ENCODE measurements at places on chromosomes 6 and 20. TPM values are rescaled to one million over a fixed set of nuclear protein-coding genes. Genes with fewer than 3 reads are reported as not detected.

PPP1R3G gene
- 2.6 TPM for total RNA-seq

ZNF311 gene
- 2.3 TPM for total RNA-seq

RHAG gene
- 0.35 TPM for total RNA-seq

THEMIS gene
- not detected for total RNA-seq

DNA sequence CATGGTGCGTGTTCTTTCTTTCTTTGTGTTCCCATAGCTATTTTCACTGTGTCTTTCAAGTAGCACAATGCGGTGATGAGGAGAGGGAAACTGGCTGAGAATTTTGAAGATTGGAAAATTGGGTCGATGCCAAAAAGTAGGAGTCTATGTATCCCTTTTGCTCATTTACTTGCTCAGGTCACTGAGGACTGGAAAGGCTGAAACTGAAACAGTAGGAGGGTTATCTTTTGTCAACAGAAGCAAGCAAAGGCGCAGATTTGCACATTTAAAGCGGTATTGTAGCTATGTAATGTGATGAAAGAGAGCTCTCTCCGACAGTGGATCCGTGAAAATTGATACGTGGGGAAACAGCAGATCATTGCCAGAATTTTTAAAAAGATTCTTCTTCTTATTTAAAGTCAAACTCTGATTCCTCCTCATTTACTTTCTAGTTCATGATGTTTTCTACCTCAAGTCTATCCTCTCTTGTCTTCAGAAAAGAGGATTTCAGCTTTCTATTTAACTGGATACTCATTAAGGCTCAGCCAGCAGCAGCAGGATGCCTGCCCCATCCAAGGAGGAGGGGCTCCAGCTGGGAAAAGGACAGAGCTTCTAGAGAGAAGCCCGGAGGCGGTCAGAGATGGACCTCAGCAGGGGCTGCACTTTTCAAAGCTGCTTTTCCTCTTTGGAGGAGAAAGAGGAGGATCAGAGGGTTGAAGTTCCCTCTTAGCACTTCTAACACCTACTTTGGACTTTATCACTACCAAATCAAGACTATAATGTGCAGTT, 15.9 kb upstream of the FYN start:
- peak; percentile 92 for DNase-seq

GRCh38 chr20:46928580-46929132, 34.0 kb downstream of the EYA2 start:
- peak; percentile 78 for DNase-seq

- DNase-seq, result peak; percentile 91
Observed at GRCh38 chr6:112180095-112180820, 74.1 kb downstream of the LAMA4 start.

DNA sequence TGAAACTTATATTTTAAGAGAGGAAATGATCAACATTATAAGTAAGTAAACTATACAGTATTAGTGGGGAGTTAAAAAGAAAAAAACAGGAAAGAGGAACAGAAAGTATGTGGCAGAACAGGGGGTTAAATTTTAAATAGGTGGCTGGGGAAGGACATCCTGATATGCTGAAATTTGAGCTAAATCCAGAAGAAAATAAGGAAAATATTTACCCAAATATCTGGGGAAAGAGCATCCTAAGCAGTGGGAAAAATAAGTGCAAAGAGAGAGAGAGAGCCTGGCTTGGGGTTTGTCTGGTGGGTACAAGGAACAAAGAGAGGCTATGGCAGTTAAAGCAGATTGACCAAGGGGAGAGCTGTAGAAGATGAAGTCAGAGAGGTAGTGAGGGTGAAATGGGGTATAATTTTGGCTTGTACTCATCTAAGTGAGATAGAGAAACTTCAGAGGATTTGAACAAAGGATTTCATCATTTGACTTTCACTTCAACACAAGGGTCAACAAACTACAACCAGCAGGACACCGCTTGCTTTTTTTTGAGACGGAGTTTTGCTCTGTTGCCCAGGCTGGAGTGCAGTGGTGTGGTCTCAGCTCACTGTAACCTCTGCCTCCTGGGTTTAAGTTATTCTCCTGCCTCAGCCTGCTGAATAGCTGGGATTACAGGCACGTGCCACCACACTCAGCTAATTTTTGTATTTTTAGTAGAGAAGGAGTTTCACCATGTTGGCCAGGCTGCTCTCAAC, 328.4 kb upstream of the CNR1 start:
- no peak for DNase-seq

DNA sequence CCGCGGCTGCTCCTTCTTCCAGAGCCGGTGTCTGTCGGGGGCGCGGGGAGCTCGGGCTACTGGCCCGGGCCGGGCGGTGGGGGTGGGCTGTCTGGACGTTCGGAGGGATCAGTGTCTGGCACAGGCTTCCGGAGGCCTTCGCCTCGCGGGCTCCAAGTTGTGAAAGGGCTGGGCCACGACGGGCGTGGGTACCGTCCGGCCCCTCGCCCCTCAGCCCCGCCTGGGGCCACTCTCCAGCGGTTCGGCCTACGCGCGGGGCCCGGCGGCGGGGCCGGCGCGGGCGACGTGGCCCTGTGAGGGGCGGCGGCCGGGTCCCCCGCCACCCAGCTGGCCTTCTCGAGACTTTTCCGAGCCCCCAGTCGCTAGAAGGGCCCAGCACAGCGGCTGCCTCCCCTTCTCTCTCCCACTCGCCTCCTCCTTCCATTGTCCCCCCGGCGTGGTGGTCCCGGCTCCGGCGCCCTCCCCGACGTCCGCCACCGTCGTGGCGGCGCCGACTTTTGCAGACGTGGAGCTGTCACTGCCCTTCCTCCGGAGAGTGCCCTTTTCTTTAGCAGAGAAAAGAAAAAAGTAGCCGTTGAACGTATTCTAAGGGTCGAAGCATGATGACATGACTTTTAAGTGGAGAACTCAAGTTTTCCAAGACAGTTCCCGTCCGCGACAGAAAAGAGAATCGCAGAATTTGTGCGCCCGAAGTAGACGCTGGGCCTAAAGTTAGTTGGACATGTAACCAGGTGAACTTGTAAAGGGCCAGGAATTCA, 571 bp downstream of the ITCH start:
- DNase-seq, result peak; percentile 88

DNA sequence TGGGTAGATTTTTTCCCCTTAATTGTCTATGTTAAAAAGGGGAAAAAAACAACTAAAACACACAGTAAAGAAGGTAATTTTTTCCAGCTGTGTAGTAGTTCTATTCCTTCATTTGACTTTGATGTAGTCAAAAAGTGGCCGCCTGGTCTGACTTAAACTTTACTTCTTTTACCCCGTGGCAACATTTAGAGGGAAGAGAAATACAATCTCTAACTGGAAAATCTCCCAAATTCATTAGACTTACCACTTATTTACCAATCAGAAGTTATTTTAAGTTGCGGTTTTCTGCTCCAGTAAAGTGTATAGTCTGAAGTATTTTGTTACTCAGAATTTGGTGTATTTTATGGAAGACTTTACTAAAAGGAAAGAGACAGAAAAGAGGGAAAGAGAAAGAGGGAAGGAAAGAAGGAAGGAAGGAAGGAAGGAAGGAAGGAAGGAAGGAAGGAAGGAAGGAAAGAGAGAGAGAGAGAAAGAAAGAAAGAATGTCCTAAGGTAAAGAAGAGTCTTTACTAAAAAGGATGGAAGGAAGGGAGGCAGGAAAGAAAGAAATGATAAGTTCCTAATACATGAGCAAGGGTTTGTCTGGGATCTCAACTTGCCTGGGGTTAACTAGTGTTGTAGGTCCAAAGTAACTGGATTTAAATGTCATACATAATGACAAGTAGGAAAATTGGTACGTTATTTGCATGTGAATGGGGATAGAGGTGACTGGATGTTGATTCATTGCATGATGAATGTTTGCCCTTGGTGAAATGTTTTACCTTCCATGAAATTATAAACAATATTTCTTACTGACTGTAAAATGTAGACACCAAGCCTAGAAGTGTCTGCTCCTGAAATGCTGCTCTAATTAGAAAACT, 135.1 kb downstream of the SAMD5 start:
- no peak for DNase-seq

DNA sequence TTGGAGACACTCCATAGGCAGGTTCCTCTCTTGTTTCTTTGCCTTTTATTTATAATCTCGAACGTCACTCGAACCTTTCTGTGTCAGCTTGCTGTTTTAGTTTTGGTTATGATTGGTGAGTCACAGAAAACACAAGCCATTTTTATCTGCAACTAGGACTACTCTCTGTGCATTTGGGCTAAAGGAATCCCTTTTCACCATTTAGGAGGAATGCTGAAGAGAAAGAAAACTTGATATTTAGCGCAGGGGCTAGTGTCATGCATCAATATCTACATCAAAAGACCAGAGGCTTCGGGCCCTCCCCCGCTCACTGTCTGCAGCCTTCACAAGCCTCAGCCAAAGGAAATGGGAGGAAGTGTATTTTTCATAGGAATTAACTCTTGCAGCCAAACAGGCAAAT, 507.8 kb upstream of the CITED2 start:
- peak; percentile 33 for DNase-seq

- DNase-seq, result peak; percentile 28
Observed at GRCh38 chr6:168708526-168708925, 267.5 kb downstream of the SMOC2 start.

DNA sequence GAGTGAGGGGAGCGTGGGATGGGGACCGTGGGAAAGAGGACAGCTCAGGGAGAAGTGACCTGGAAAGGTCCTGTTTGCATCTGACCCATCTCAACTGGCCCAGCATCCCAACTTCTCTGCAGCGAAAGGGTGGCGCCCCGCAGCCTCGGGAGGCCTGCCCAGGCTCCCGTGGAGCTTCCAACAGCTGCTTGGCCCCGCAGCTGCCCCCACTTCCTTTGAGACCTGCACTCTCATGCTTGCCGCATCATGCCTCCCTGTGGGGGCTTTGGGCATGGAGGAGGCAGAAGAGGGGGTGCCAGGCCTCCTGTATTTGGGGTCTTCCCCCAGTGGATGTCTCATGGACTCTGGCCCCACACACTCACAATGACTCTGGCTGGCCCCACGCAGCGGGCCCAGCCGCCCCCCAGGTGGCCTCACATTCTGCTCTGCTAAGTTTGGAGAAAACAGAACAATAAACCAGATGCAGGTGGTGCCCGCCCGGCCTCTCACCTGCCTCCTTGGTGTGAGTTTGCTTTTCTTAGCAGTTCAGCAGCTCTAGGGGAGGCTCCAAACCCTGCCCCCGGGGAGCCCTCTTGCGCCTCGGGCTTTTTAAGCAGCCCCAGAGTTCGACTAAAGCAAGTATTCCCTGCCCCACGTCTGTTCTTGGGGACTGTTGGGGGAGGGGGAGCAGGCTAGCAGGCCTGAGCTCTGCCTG, 40.7 kb downstream of the CPXM1 start:
- DNase-seq, result no peak

DNA sequence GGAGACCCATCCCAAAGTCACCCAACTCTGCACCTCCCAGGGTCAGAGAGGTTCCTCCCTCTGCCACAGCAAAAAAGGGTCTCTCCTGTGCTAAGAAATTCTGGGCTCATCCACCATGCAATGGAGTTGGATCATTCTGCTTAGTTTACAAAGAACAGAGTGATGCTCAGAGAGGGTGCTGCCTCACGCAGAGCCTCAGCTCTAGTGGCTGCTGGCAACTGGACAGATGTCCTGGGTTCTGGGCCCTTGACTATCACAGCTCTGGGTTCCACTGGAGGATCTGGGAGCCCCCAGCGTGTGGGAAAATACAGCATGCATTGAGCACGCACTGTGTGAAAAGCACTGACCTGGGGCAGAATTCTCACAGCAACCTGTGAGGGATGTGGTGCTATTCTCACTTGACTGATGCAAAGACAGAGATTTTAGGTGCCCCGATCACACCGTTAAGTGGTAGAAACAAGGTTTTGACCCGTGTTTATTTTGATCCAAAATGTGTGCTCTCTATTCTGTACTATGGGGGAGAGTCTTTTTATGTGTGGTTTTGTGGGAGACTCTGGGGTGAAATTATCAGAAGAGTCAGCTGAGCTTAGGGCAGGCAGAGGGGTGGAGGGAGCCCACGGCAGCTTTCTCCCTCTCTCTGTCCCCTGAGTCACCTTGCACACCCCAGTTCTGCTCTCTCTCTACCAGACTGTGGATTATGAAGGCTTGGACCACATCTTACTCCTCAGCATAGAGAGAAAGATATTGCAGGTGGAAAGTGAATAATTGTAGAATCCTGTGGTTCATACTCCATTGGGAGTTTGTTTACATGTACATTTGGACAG, 19.9 kb downstream of the TREML4 start:
- DNase-seq, result no peak

DNA sequence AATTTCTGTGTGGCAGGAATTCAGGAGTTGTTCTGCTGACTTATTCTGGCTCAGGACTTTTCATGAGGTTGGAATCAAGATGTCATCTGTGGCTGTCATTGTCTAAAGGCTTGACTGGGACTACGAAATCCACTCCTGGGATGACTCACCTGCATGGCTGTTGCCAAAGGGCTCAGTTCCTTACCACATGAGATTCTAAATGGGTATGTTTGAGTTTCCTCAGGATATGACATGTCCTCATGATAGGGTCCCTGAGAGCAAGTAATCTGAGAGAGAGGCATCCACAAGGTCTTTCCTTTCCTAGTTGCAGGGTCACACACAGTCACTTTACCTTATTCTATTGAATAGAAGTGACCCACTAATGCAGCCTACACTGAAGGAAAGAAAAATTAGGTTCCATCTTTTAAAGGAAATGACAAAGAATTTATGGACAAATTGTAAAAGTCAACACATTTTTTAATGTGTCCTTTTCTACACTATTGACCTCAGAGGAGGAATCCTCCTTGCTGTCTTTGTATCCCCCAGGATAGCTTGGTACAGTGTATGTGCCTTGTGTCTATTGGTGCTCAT, 1025.0 kb upstream of the GJE1 start:
- DNase-seq, result no peak
